T-cell (primary cell): ENCODE measurements at places on chromosomes 2 and 18. TPM values are rescaled to one million over a fixed set of nuclear protein-coding genes. Genes with fewer than 3 reads are reported as not detected.
A peak's percentile ranks its signal among the peaks of the same experiment; 100 is the strongest.

DNA sequence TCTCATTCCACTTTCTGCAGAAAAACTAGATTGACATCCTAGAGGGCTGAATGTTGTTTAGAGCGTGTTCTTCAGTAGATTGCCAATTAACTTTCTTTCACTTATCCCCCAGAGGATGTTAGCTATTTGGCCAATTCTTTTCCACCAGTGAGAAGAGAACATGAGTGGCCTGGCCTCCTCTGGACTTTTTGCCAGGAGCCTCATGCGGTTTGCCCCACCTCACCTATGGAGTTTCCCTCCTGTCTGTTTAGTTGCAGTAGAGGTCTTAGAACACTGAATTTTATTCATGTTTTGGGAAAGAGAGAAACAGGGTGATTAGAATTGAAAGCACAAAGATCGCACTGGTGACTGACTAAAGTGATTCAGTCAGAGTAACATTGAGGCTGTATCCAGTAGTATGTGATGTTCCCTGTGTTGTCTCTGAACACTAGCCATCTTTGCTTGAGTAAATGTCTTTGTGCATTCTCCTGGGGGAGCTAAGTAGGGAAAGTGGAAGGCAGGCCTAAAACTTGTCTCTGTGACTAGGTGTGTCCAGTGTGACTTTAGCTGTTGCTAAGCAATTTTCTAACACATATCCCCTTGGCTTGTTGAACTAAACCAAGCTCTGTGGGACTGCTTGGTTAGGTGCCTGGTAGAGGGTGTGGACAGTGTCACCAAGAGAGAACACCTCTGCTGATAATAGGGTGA is 34.0 kb downstream of the UGP2 start:
- H3K27me3 ChIP-seq: no peaks in the 10 kb centered on the region
- H3K36me3 ChIP-seq: peaks cover 33% of the 10 kb centered on the region
- DNase-seq: no peak
- H3K27ac ChIP-seq: no peak overlapping the region
- no peaks in the 10 kb centered on the region for H3K4me1 ChIP-seq
- H3K4me3 ChIP-seq: no peak overlapping the region

DNA sequence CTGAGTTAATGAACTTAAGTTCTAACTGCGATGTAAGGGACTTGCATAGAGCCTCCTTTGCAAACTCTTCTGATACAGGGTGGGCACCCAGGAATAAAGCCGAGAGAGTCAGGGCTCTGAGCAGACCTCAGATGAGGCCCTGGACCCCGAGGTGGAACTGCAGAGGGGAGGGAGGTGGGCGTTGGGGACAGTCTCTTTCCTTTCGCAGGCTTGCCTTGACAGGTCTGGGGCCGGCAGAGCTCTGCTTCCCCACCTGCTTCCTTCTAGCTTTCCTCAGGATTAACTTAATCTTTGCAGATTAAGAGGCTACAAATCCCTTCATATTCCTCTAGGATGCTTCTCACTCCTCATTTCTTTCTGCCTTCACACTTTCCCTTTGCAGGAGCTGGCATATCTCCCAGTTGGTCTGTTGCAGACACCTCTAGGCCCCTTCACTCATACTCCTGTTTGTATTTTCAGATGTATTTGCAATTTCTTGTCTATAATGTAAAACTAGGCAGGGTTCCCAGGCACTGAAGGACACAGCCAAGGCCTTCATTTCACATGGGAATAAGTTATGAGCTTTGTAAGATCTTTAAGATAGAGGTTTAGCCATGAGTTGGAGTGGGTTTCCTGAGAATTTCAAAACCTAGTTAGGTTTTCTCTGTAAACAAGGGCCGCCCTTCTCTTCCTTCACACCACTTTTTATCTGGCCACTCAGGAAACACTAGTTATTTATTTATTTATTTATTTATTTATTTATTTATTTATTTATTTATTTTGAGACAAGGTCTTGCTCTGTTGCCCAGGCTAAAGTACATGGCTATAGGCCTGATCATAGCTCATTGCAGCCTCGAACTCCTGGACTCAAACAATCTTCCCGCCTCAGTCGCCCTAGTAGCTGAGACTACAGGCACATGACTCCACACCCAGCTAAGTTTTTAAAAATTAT is 70.9 kb downstream of the MTCL1 start:
- H3K4me3 ChIP-seq: no peak overlapping the region
- H3K36me3 ChIP-seq: no peaks in the 10 kb centered on the region
- no peaks in the 10 kb centered on the region for H3K27me3 ChIP-seq
- H3K4me1 ChIP-seq: no peaks in the 10 kb centered on the region
- no peak overlapping the region for H3K27ac ChIP-seq

- no peaks in the 10 kb centered on the region for H3K4me1 ChIP-seq
- no peak overlapping the region for H3K27ac ChIP-seq
- H3K27me3 ChIP-seq: no peaks in the 10 kb centered on the region
These were observed 194.9 kb downstream of the CTIF start for GRCh38 chr18:48733643-48734253.

Gene CPLX4
- not detected for total RNA-seq

Gene LIPG
- not detected for total RNA-seq

Gene KHK
- total RNA-seq: 9.1 TPM

Gene FAHD2B
- total RNA-seq: 12.9 TPM

Gene NR4A2
- total RNA-seq: 4.9 TPM

- H3K36me3 ChIP-seq: no peaks in the 10 kb centered on the region
- no peaks in the 10 kb centered on the region for H3K27me3 ChIP-seq
- no peak overlapping the region for H3K4me3 ChIP-seq
- DNase-seq: no peak
These were observed 311.1 kb downstream of the NRXN1 start for GRCh38 chr2:50720697-50721315.

DNA sequence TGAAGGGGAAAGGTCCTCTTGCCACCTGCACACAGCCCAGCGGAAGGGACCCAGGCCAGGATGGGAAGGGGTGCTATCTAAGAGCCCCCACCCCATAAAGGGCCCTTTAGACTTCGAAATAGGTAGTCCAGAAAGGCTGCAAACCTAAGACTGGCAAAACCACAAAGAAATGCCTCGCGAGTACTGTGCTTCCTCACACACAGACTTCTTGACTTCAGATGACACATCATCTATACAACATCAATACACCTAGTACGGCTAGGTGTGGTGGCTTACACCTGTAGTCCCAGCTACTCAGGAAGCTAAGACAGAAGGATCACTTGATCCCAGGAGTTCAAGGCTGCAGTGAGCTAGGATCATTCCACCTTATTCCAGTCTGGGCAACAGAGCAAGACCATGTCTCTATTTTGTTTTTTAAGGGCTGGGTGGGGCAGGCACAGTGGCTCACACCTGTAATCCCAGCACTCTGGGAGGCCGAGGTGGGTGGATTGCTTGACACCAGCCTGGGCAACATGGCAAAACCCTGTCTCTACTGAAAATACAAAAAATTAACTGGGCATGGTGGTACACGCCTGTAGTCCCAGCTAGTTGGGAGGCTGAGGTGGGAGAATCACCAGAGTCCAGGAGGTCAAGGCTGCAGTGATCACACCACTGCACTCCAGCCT is 125.8 kb downstream of the CABLES1 start:
- no peaks in the 10 kb centered on the region for H3K36me3 ChIP-seq
- peaks cover 12% of the 10 kb centered on the region for H3K4me1 ChIP-seq
- H3K27me3 ChIP-seq: peaks cover 12% of the 10 kb centered on the region
- no peak for DNase-seq

GRCh38 chr18:54147439-54147838 is 77.0 kb downstream of the MBD2 start:
- H3K4me3 ChIP-seq: no peak overlapping the region
- H3K27ac ChIP-seq: no peak overlapping the region
- no peak for DNase-seq

GRCh38 chr18:49230326-49230725 is 230.1 kb downstream of the DYM start:
- DNase-seq: no peak
- H3K4me1 ChIP-seq: peaks cover 5% of the 10 kb centered on the region
- H3K27ac ChIP-seq: no peak overlapping the region
- H3K36me3 ChIP-seq: peaks cover 8% of the 10 kb centered on the region

DNA sequence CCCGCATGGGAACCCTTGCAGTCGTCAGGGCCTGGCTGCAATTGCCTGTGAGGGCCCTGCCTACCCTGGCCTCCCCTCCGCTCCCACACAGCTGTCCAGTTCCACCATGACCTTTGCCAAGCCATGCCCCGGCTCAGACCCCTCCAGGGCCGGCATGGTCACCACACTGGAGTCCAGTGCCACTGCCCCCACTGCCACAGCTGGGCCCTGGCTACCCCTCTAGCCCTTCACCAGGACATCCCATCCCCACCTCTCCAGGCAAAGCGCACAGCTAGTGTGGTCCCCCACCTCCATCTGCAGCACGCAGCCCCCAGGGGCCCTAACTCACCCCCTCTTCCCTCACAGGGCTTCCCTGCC is 70.3 kb upstream of the SMAD7 start:
- no peaks in the 10 kb centered on the region for H3K36me3 ChIP-seq
- peaks cover 25% of the 10 kb centered on the region for H3K27me3 ChIP-seq
- no peak overlapping the region for H3K4me3 ChIP-seq
- no peak for DNase-seq
- no peaks in the 10 kb centered on the region for H3K4me1 ChIP-seq

- no peak for DNase-seq
- H3K4me3 ChIP-seq: no peak overlapping the region
- H3K27ac ChIP-seq: no peak overlapping the region
- no peaks in the 10 kb centered on the region for H3K36me3 ChIP-seq
- H3K27me3 ChIP-seq: no peaks in the 10 kb centered on the region
These were observed 7.3 kb downstream of the IL37 start for GRCh38 chr2:112918256-112918655.

DNA sequence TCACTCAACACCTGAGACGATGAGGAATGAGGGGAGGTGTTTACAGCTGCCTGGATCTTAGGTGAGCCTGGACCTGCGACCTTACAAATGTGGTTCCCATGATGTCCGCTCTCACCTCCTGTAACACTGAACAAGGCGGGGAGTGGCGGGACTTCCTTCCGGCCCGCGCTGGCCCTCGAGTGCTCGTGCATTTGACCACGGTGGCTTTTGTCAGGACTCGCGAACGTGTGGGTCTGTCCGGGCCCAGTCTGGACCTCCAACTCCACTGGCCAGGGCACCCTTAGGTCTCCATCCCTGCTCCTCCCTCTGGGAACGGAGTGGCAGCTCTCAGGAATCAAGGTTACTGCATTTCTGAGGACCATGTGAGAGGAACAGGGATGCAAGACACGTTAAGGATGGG is 263.0 kb upstream of the SALL3 start:
- H3K4me1 ChIP-seq: no peaks in the 10 kb centered on the region
- H3K36me3 ChIP-seq: no peaks in the 10 kb centered on the region
- no peak overlapping the region for H3K4me3 ChIP-seq
- no peaks in the 10 kb centered on the region for H3K27me3 ChIP-seq

Gene FBXO48
- 1.8 TPM for total RNA-seq

DNA sequence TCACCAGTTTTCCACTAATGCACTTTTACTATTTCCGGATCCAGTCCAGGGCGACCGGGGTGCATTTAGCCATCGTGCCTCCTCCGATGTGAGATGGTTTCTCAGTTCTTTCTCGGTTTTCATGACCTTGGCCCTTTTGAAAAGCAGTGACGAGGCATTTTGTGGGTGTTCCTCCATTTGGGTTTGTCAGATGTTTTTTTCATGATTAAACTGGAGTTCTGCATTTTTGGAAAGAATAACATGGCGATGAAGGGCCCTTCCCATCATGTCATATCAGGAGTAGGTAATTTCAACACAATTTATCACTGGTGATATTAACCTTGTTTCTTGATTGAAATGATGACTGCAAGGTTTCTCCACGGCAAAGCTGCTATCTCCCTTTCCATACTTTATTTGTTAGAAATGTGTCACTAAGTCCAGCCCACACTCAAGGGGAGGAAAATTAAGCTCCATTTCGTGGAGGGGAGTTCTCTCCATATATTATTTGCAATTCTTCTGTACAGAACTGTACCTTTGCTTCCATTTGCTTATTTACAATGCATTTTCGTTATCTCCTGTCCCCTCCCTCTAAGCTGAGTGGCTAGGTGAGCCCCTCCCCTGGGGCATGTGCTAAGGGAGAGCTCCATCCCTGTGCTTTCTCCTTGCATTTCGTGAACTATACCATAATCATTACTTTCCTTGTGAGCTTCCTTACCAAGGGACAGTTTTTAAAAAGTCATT is 8.9 kb upstream of the KLF11 start:
- no peaks in the 10 kb centered on the region for H3K36me3 ChIP-seq
- H3K4me3 ChIP-seq: no peak overlapping the region
- H3K27ac ChIP-seq: no peak overlapping the region
- H3K4me1 ChIP-seq: peaks cover 33% of the 10 kb centered on the region
- no peak for DNase-seq

Gene PXDN
- total RNA-seq: 5.4 TPM

Gene DTNA
- not detected for total RNA-seq

GRCh38 chr2:98483257-98483861 is 38.7 kb downstream of the INPP4A start:
- no peaks in the 10 kb centered on the region for H3K27me3 ChIP-seq
- peak overlapping the region; percentile 39 for H3K27ac ChIP-seq
- H3K36me3 ChIP-seq: no peaks in the 10 kb centered on the region
- H3K4me1 ChIP-seq: peaks cover 92% of the 10 kb centered on the region

Gene ALK
- total RNA-seq: not detected

- H3K36me3 ChIP-seq: no peaks in the 10 kb centered on the region
- no peak overlapping the region for H3K4me3 ChIP-seq
- no peaks in the 10 kb centered on the region for H3K4me1 ChIP-seq
- no peak overlapping the region for H3K27ac ChIP-seq
- H3K27me3 ChIP-seq: no peaks in the 10 kb centered on the region
These were observed 356.8 kb downstream of the PLCL1 start for GRCh38 chr2:198161151-198161550.

GRCh38 chr2:147365622-147366021 is 479.2 kb upstream of the ACVR2A start:
- H3K36me3 ChIP-seq: no peaks in the 10 kb centered on the region
- no peaks in the 10 kb centered on the region for H3K4me1 ChIP-seq
- H3K4me3 ChIP-seq: no peak overlapping the region
- H3K27ac ChIP-seq: no peak overlapping the region
- no peaks in the 10 kb centered on the region for H3K27me3 ChIP-seq

- no peak overlapping the region for H3K27ac ChIP-seq
- H3K27me3 ChIP-seq: no peaks in the 10 kb centered on the region
- no peak overlapping the region for H3K4me3 ChIP-seq
- H3K36me3 ChIP-seq: no peaks in the 10 kb centered on the region
- H3K4me1 ChIP-seq: no peaks in the 10 kb centered on the region
- DNase-seq: no peak
These were observed 22.6 kb downstream of the YES1 start for GRCh38 chr18:789397-789796.

DNA sequence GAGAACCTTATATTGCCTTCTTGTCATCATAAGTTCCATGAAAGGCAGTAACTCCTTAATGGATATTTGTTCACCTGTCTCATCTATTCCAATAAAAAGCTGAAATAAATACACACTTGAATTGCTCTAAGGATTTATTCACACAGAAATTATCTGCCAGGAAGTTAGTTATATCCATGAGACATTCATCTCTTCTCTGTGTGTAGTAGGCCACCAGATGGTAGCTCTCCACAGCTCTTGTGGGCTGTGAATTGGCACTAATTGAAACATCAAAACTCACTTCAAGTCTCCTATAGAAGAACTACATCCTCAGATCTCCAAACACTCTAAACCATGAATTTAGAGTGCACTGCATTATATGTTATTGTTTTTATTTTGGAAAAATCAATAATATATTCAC is 189.6 kb downstream of the DSC3 start:
- H3K27me3 ChIP-seq: no peaks in the 10 kb centered on the region
- H3K36me3 ChIP-seq: no peaks in the 10 kb centered on the region
- H3K27ac ChIP-seq: no peak overlapping the region
- H3K4me1 ChIP-seq: no peaks in the 10 kb centered on the region
- no peak for DNase-seq

Gene TEX51
- not detected for total RNA-seq
